Neuronal stem cell (in vitro differentiated cells): ENCODE measurements at places on chromosomes 4 and X.

GRCh38 chr4:151195801-151196200, 81.2 kb upstream of the PRSS48 start:
- DNase-seq, result no peak

DNA sequence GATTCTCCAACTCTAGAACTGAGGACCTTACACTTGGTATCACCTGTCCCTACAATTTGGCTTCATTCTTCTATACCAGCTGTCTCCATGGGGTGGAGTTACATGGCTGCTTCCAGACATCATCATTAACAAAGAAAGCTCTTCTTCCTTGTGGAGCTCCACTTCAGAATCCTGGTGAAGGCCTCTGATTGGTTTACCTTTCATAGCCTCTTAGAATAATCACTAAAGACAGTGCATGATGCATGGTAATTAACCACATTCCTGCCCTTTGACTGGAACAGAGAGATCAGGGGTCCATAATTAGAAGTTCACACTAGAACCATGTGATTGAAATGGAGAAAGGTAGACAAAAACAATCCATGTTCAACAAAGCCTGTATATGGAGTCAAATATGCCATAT, 112.6 kb upstream of the ZNF827 start:
- no peak for DNase-seq

- DNase-seq, result no peak
Observed at GRCh38 chr4:185096032-185096653, 46.9 kb upstream of the SLC25A4 start.

DNA sequence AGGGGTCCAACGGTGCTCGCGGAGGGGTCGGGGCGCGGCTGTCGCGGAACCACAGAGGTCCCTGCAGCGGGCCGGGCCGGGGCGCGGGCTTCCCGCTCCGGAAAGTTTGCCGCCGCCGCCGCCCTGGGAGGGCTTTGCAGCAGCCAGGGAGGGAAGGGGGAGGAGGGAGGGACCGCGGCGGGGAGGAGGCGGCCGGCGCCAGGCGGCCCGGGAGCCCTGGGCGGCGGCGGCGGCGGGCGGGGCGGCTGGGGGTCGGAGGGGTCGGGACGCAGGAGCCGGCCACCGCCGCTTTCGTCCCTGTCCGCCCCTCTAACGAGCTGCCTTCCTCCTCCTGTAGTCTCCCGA, 375 bp downstream of the FGFR3 start:
- no peak for DNase-seq

DNA sequence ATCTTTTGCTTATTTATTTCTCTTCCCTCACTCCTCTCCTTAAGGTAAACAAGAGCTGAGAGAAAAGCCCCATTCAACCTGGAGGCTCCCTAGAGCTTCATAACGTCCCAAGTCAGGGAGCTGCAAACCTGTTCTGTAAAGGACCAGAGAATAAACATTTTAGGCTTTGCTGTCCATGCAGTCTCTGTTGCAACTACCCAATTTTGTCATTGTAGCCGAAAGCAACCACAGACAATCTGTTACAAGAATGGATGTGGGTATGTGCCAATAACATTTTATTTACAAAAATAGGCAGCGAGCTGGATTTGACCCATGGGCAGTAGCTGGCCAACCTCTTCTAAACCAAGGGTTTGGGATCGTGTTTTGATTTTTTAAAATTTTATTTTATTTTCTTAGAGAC, 71.3 kb upstream of the TBL1X start:
- DNase-seq, result no peak

- no peak for DNase-seq
Observed at GRCh38 chrX:118448273-118448783, 47.3 kb upstream of the DOCK11 start.

DNA sequence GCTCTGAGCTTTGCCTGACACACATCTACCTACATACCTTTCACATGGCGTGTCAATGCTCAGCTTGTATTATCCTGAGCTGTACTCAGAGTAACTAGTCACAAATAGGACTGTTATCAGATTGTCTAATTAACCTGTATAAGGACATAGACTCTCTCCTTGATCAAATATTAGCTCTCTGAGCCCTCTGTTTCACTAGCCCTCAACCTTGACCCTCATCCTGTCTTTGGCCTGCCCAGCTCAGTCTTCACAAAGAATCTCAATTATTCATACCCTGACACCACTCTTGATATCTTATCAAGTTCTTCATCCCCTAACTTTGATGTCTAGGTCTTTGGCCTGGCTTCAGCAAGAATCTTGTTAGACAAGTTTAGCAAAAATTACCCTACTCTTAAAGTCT, 320.7 kb upstream of the PCDH7 start:
- DNase-seq, result no peak

- no peak for DNase-seq
Observed at GRCh38 chr4:158649111-158649680, 22.5 kb downstream of the C4orf46 start.

DNA sequence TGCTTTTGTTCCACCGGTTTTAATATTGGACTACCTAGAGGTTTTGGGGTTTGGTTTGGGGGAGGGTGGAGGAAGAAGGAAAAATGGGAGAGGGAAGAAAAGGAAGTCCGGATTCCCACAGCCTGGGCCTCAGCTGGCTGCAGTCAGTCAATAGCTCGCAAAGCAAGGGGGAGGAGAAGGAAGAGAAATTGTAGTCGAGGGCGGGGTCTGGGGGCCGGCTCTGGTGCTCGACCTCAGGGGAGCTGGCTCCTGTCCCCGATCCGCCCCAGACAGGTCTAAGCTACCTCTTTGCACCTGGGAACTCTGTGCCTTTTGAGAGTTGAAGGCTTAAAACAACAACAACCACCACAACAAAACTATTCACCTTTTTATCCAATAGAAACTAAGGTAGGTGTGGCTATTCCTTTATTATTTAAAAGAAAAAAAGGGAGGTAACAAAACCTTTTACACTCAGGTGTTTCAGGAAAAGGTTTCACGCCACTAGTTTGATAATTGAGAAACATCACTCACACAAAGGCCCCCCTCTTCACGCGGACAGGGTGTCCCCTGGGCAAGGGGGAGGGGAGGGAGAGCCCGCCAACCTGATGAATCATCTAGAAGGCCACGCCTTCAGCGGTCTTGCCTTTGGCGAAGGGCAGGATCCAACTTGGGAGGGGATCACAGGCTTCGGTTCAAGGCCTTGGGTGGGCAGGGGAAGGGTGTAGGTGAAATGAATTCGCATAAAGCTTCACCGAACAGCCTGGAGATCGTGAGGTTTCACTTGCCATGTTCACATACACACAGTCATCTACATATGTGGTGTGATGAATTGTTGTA, 1.6 kb upstream of the LNX1 start:
- DNase-seq, result no peak

DNA sequence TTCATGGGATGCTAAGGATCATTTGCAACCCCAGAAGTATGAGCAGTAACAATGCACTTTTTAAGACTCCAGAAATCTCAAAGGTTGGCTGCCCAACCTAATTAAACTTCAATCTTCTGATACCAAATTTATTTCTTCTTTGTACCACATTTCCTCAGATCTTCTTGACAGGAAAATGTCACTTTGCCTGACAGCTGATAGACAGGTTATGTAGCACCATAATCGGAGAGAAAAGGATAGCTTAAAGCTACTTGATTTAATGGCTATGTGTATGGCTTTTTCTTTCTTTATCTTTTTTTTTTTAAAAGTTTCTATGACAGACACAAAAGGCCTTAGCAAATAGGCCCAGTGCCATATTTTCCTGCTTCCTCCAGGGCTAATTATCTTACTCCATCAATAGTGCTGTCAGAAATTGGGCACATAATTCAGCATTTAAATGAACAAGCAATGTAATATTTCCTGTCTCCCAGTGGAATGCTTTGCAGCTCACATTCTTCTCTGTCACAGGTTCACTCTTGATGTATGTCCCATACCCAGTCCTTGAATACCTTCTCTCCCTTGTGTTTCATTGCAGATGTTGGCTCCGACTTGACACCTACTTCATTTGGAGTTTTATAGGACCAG, 795.7 kb downstream of the ADGRL3 start:
- no peak for DNase-seq

GRCh38 chr4:183180096-183180495, 81.0 kb downstream of the WWC2 start:
- DNase-seq, result no peak

- no peak for DNase-seq
Observed at GRCh38 chr4:7590189-7590588, 155.5 kb upstream of the PSAPL1 start.

DNA sequence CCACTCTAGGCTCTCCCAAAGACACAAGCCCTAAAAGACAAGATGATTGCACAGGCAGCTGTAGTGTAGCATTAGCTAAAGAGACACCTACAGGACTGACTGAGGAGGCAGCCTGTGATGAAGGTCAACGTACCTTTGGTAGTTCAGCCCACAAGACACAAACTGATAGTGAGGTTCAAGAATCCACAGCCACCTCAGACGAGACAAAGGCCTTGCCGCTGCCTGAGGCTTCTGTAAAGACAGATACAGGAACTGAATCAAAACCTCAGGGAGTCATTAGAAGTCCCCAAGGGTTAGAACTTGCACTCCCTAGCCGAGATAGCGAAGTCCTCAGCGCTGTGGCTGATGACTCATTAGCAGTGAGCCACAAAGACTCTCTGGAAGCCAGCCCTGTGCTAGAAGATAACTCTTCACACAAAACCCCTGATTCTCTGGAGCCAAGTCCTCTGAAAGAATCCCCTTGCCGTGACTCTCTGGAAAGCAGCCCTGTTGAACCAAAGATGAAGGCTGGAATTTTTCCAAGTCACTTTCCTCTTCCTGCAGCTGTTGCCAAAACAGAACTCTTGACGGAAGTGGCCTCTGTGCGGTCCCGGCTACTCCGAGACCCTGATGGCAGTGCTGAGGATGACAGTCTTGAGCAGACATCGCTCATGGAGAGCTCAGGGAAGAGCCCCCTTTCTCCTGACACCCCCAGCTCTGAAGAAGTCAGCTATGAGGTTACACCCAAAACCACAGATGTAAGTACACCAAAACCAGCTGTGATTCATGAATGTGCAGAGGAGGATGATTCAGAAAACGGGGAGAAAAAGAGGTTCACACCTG, 306.3 kb downstream of the ANK2 start:
- no peak for DNase-seq

DNA sequence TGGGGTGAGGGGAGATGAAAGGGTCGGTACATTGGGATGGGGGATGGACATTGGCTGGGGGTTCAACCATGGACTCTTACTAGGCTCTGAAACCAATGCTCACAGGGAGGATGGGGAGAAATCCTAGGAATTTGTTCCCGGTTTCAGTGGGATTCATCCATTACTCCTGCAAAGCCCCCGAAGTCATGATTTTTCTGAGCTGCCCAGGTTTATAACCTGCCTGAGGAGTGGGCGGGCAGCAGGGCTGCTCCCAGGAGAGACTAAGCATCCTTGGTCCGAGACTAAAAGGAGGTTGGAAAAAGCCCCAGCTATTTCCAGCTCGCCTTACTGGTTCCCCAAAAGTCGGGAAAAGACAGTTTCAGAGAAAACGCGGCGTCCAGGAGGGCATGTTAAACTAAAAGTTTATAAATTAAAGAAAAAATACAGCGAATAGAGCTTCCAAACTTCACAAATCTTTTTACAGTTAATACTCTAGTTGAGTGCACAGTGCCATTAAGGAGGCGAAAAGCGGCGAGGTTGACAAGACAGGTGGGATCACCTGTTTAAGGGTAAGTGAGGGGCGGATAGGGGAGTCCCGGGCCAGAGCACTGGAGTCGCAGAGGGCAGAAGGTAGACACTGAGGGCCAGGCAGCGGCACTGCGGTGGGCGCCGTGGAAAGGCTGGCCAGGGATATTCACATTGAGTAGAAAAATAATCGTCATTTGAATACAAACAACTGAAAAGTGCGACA, 3.7 kb downstream of the NKX3-2 start:
- no peak for DNase-seq

- DNase-seq, result no peak
Observed at GRCh38 chr4:174696657-174697056, 132.4 kb downstream of the GLRA3 start.

- DNase-seq, result no peak
Observed at GRCh38 chr4:40506066-40506465, 123.6 kb downstream of the RBM47 start.

DNA sequence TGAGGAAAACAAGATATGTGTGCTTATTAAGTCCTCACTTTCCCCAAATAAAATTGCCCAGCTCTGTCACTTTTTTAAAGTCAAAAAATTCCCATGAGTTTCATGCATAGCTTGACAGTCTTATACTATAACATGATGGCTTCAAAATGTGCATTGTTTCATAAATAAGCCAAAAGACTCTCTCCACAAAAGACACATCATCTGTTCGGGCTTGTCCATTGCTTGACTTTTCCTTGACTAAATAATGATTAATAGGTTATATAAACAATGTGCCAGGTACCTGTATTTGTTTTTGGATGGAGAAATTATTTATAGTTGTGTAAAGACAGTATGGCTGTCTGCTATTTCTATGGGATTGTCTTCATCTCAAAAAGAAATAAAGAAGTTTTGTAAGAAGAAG, 329.2 kb upstream of the KLF3 start:
- DNase-seq, result no peak
